MG63 (cell line): ENCODE measurements at places on chromosomes 16 and 17. TPM values are rescaled to one million over a fixed set of nuclear protein-coding genes. Genes with fewer than 3 reads are reported as not detected.

DNA sequence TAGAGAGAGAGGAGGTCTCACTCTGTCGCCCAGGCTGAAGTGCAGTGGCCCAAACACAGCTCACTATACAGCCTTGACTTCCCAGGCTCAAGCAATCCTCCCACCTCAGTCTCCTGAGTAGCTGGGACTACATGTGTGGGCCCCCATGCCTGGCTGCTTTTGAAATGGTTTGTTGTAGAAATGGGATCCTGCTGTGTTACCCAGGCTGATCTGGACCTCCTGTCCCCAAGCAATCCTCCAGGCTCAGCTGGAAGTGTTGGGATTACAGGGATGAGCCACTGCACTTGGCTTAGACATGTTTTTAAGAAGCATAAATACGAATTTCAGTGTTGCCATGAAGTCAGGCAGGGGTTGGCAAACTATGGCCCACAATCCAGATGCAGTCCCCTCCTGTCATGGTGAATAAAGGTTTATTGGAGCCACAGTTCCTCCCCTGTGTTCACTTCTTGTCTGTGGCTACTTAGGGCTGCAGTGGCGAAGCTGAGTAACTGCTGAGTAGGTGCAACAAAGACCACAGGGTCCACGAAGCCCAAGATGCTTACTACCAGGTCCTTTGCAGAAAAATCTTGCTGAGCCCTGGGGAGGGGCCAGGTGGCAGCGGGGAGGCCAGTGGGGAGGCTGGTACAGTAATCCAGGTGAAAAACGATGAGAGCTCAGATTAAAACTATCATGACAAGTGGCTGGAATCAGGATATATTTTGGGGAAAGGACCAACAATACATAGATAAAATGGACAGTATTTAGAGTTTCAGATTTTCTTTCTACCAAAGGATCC lies 35.2 kb downstream of the TNFRSF13B start:
- no peak for DNase-seq

- DNase-seq, result peak; percentile 44
Measured at GRCh38 chr16:9092282-9092977, 986 bp downstream of the HAPSTR1 start.

DNA sequence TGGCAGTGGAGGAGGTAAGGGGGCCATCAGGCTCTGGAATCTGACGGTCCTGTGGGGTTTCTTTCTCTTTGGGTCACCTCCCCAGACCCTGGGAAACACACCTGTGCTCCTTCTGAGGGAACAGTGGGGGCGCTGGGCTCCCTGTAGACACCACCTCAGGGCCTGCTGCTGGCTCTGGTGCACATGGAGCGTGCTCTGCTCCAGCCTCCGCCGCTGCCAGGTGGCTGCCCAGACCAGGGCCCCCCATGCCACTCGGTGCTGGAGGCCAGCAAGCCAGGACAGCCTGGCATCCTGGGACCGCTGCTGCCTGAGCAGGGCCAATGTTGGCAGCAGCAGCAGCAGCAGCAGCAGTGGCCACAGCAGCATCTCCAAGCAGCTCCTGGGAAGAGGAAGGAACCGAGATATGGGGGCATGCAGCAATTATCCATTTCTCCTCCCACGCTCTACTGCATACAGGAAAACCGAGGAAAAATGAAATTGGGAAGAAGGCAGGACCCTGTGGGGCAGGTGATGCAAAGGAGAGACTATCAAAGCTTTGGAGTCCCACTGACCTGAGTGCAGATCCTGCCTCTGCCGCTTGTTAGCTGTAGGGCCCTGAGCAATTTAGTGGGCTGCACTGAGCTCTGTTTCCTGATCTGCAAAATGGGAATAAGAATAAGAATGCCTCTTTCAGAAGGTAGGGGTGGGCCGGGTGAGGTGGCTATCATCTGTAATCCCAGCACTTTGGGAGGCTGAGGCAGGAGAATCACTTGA lies 902 bp downstream of the GHDC start:
- no peak for DNase-seq

GRCh38 chr17:82244413-82245133 lies 15.7 kb downstream of the SLC16A3 start:
- DNase-seq, result no peak

GRCh38 chr16:66911112-66911511 lies 7.6 kb downstream of the CDH16 start:
- DNase-seq, result no peak

The CES1 gene
- 0.56 TPM in 1 of 2 replicates, not detected in the other for total RNA-seq

The ETV4 gene
- 2.4 and 4.5 TPM in 2 replicates for total RNA-seq

The AIPL1 gene
- not detected in 2 replicates for total RNA-seq

DNA sequence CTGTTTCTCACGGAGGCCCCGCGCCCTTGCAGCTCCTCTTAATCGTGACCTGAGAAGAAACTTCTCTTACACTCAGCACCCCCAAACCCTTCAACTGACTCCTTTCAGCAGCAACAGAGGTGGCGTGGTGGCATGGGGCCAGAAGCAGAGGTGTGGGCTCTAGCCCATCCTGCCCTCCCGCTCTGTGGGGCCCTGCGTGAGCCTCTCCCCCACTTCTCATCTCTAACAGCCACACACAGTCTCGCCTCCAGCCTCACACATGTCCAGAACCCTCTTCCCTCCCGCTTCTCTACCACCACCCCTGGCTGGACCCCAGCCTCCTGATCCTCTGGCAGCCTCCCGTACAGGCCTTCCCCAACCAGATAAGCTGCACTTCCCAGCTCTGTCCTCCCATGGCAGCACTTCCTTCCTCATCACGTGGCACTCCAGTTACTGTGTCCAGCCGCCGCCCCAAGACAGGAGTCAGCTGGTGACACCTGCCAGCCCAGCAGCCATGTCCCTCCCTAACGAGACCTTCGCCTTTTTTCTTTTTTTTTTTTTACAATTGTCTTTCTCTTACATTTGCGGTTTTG lies 30.5 kb downstream of the NSMCE1 start:
- DNase-seq, result no peak

DNA sequence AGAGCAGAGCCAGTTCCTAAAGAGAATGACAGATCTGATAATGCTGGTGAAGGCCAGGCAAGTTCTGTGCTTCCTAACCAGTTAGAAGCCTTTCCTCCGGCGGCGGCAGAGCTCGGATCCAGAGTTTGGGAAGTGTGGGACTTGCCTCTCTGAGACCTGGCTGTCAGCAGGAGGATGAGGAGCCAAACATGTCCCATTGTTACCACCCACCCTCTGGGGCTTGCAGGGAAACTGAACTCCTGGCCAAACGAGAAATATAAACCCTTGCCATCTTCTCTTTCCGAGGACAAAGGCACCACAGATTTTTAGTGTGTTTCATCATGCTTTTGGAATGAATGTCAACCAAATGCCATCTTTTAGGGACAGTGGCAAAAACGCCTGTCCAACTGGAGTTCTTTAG lies 80.2 kb upstream of the SMURF2 start:
- no peak for DNase-seq

- no peak for DNase-seq
Measured at GRCh38 chr16:81067166-81067565, 9.9 kb downstream of the C16orf46 start.

- no peak for DNase-seq
Measured at GRCh38 chr16:20881503-20881878, 18.7 kb downstream of the DCUN1D3 start.

The TBC1D3I gene
- total RNA-seq, result not detected in 2 replicates

DNA sequence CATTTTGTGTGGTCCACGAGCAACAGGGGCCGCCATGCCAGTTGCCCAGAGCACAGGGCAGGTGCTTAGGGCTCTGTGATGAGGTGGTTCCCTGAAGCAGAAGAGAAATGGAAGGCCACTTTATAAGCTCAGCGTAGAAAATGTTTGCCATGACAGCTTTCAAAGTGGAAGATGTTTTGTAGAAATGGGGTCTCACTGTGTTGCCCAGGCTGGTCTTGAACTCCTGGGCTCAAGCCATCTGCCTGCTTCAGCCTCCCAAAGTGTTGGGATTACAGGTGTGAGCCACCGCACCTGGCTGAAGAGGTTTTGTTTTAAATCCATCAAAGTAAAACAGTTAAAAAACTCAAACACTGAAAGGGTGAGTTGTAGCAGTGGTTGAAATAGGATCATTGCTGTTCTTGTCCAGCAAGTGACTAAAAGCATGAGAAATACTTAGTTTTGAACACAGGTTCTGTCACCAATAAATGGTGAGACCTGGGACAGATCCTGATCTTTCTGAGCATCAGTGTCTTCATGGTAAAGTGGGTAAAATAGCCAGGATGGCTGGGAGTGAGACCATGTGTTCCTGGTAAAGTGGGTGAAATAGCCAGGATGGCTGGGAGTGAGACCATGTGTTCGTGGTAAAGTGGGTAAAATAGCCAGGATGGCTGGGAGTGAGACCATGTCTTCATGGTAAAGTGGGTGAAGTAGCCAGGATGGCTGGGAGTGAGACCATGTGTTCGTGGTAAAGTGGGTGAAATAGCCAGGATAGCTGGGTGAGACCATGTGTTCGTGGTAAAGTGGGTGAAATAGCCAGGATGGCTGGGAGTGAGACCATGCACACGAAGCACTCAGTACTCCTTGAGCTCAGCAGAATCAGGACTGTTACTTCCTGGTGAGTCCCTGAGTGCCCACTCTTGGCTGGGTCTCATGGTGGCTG lies 46.0 kb downstream of the BANP start:
- no peak for DNase-seq

GRCh38 chr17:75498039-75498725 lies 17.2 kb downstream of the CASKIN2 start:
- DNase-seq, result no peak

The C17orf78 gene
- total RNA-seq, result not detected in 2 replicates

The SLC12A3 gene
- not detected in 2 replicates for total RNA-seq

DNA sequence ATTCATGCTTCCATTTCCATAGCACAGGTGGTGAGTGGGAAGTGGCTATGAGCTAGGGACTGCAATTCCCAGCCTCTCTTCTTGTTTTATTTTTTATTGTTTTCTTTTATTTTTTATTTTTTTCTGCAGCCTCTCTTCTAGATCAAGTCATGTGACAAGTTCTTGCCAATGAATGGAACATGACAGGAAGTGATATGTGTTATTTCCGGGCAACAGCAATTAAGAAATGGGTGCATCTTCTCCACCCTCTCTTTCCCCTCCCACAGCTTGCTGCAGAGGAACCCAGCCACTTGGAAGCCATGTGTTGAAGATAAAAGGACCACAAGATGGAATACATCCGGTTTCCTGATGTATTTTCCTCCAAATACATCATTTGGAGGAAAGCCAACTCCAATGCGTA lies 23.6 kb downstream of the IRX5 start:
- no peak for DNase-seq

DNA sequence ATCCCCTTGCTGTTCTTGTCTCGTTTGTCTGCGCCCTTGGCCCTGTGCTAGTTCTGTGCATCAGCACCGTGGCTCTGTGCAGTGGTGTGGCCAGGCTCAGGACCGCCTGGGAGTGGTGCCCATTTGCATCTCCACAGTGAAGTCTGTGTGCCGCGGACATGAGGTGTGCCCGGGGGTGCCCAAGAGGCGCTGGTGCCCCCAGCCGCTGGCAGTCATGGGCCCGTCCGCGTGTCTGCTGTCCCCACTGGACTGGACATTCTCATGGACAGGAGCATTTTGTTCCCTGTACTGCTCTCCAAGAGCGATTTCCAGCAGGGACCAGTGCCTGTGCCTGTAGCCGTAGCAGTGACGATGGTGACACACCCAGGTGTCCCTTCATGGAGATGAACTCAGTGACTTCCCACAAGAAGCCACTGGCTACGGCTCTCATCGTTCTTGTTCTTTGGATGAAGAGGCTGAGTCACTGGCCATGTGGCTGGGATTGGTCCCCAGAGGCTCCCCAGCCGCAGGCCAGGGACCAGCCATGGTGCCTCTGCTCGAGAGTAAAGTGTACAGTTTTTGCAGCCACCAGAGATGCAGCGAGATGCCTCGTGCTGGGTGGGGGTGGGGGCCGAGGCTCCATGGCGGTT lies 13.0 kb upstream of the MC1R start:
- peak; percentile 25 for DNase-seq

- DNase-seq, result no peak
Measured at GRCh38 chr16:66382966-66383299, 16.4 kb downstream of the CDH5 start.

DNA sequence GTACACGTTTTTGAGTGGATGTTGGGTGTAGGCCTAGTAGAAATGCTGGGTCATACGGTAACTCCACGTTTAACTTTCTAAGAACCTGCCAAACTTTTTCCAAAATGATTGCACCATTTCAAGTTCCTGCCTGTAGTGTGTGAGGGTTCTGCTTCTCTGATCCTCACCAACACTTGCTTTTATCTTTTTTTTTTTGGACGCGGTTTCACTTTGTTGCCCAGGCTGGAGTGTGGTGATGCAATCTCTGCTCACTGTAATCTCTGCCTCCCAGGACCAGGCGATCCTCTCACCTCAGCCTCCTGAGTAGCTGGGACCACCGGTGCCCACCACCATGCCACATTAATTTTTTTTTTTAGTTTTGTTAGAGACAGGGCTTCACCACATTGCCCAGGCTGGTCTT lies 23.5 kb downstream of the ZNF750 start:
- DNase-seq, result no peak

DNA sequence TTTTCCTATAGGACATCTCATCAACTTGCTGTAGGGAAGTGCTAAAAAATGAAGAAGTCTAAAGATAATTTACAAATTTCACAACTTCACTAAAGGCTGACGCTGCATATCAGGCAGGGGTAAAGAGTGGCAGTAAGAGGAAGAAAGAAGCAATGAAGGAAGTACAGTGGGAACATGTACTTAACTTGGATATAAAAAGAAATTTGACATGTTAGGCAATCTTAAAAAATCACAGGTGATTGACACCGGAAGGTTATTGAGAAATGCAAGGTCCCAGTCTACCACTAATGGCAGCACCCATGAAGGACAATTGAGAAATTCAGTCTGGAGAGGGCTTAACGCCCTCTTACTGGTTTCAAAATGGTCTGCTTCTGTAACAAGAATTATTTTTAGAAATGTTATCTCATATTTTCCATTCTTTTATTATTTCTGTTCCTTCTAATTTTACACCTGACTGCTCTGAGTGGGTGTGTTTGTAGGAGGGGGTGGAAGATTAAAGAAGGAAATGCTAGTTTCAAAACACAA lies 358.1 kb downstream of the KCNJ2 start:
- no peak for DNase-seq

GRCh38 chr16:49359591-49359990 lies 14.0 kb upstream of the C16orf78 start:
- no peak for DNase-seq

DNA sequence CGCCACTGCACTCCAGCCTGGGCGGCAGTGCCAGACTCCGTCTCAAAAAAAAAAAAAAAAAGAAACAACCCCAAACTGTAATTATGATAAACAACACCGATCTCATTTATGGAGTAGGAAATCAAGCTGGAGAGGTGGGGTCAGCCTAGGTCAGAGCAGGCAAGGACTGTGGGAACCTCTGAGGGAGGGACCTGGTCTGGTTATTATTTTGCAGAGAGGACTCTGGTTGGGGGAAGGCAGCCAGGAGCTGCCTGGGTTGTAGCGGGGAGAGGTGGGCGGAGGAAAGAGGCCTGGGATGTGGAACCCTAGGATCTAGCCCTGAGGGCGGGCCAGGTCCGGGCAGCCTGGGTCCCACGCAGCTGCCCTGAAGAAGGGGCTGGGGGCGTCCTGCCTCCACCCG lies 10.9 kb upstream of the HS3ST6 start:
- peak; percentile 63 for DNase-seq
